ENCODE measurements at places on chromosomes 11 and 22. TPM values are rescaled to one million over a fixed set of nuclear protein-coding genes. Genes with fewer than 3 reads are reported as not detected.

DNA sequence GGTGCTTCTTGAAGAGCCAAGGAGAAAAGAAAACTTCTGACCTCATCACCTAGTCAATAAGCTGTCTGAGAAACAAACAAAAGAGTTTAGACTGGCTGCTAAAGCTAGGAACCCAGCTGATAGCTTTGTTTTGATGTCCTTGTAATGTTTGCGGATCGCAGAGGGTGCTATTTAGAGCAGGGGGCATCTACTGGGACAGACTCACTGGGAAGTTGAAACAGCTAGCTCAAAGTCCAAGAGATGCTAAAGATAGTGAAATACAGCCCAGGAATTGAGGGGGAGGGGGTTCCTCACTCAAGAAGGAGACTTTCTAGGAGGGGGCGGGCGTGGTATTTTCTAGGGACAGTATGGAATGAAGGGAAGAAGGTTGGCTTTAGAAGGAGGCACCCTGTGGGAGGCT is 18.9 kb downstream of the ZBTB16 start:
- H3K27me3 ChIP-seq: no peaks in the 10 kb centered on the region
- H3K36me3 ChIP-seq: no peaks in the 10 kb centered on the region
- no peak for DNase-seq
- peak overlapping the region; percentile 2 for H3K27ac ChIP-seq
- H3K4me1 ChIP-seq: peaks cover 97% of the 10 kb centered on the region
- H3K4me3 ChIP-seq: no peak overlapping the region

The OR8D4 gene
- 1.6 TPM for total RNA-seq

The TRIM48 gene
- total RNA-seq: not detected

The HTATIP2 gene
- 23.1 TPM for total RNA-seq

GRCh38 chr11:126601136-126601535 is 245.7 kb downstream of the ST3GAL4 start:
- H3K27me3 ChIP-seq: no peaks in the 10 kb centered on the region
- no peak overlapping the region for H3K4me3 ChIP-seq
- no peaks in the 10 kb centered on the region for H3K36me3 ChIP-seq
- no peak overlapping the region for H3K27ac ChIP-seq

DNA sequence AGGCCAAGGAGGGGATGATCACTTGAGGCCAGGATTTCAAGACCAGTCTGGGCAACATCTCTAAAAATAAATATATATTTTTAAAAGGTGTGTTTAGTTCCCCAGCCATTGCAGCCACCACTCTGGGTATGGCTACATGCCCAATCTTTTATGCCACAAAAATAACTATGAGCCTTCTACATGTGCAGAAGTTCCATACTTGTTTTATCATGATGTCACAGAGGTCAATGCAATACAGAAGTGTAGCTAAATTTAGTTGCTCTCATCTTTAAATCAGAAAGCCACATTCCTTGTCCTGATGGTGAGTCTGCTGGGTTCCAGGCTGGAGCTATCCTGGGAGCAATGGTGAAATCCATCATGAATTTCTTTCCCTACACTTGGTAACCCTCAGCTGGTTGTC is 436.3 kb downstream of the DYNC2H1 start:
- no peak overlapping the region for H3K4me3 ChIP-seq
- no peak for DNase-seq
- H3K27me3 ChIP-seq: no peaks in the 10 kb centered on the region
- H3K27ac ChIP-seq: no peak overlapping the region

The MAPK11 gene
- total RNA-seq: 3.6 TPM

GRCh38 chr22:31127181-31127772 is 4.5 kb downstream of the INPP5J start:
- no peaks in the 10 kb centered on the region for H3K36me3 ChIP-seq
- no peak overlapping the region for H3K4me3 ChIP-seq
- H3K27me3 ChIP-seq: no peaks in the 10 kb centered on the region
- peaks cover 46% of the 10 kb centered on the region for H3K4me1 ChIP-seq

The MRGPRX4 gene
- total RNA-seq: not detected

DNA sequence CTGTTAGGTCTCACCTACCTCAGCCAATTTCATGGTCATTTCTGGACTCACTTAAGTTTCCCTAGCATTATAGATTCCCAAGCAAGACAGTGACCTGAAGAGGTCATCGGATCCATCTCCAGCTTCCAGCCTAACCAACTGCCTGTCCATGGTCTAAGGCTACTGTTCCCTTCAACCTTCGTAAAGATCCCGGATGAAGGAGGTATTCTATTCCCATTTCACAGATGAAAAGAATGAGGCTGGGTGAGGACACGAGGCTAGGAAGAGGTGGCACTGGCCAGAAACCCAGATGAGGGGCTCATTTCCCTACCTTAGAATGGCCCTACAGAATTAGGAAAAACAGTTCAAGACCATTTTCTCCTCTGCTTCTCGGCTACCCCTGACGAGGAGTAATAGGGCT is 31.3 kb upstream of the DRD2 start:
- no peaks in the 10 kb centered on the region for H3K36me3 ChIP-seq
- H3K27ac ChIP-seq: no peak overlapping the region
- no peak for DNase-seq

The TBX10 gene
- not detected for total RNA-seq
